ENCODE measurements at places on chromosomes 12 and 14.

- no peak overlapping the region for H3K27ac ChIP-seq
- H3K27me3 ChIP-seq, result peaks cover 2% of the 10 kb centered on the region
- no peak for DNase-seq
- no peaks in the 10 kb centered on the region for H3K4me1 ChIP-seq
- H3K36me3 ChIP-seq, result no peaks in the 10 kb centered on the region
Observed at GRCh38 chr14:100530270-100531072, 56.7 kb downstream of the BEGAIN start.

GRCh38 chr12:24246376-24246775 lies 296.9 kb upstream of the SOX5 start:
- no peaks in the 10 kb centered on the region for H3K36me3 ChIP-seq
- no peak for DNase-seq
- no peak overlapping the region for H3K4me3 ChIP-seq
- no peaks in the 10 kb centered on the region for H3K4me1 ChIP-seq

DNA sequence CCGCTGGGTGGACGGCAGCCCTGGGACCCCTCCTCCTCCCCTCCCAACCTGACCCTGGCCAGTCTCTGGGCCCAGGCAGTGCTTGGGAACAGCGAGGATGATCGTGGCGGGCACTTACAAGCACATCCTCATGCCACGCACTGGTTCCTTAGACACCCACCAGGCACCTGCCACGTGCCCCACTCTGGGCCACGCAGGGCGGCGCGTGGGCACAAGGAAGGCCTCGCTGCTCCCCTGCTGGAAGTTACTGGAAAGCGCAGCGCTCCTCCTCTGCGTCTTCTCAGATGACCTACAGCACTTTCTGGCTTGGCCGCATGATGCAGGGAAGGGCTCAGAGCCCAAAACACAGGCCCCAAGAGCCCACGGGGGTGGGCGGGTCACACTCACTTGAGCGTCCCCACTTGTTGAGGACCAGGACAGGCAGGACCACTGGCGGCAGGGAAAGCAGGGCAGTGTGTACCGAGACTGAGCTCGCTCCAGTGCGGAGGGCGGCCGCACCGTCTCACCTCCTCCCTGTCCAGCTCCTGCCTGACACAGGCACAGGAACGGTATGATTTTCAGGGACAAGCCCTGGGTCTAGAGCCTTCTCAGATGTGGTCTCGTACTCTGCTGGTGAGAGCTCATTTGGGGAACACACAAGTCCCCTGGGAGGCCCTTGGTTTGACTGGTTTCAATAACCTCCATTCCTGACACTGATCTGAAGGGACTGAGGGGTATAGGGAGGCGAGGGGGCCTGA lies 128.3 kb upstream of the EVL start:
- H3K4me3 ChIP-seq, result no peak overlapping the region
- H3K27me3 ChIP-seq, result peaks cover 5% of the 10 kb centered on the region

DNA sequence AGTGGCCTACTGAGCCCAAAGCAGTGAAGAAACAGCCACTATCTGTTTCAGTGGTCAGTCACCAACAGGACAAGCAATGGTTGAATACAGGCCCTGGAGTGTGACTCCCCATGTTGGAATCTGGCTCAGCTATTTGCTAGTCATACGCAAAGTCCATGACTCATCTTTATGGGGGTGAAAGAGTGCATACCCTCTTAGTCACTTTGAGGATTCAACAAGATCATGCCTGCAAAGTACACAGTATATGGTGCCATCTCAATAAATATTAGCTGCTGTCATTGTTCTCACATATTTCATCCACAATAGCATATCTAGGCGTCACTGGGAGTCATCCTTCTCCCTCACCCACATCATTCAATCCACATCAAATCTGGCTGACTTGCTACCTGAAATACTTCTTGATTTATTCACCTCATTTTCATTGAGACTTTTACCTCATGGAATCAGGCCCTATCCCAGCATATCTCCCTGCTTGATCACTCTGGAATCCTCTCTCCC lies 26.4 kb upstream of the STAB2 start:
- no peak overlapping the region for H3K4me3 ChIP-seq
- no peak for DNase-seq
- no peaks in the 10 kb centered on the region for H3K4me1 ChIP-seq

DNA sequence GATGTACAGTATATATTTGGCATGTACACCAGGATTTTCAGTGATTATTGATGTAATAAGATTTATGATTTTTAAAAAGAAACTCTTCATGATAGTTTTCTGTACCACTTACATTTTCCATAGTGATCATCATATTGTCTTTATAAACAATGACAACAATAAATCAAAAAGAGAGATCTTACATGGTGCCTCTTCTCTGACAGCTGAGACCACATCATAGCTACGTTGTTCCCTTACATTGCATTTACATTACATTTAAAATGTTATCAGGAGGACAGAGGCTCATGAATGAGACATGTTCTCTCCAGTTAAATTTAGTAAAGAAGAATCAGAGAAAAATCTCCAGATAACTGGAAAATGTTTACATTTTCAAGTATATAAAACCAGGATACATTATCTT lies 112.4 kb downstream of the PRKCH start:
- H3K4me3 ChIP-seq, result peak overlapping the region; percentile 36
- H3K36me3 ChIP-seq, result no peaks in the 10 kb centered on the region
- peaks cover 46% of the 10 kb centered on the region for H3K27me3 ChIP-seq
- H3K27ac ChIP-seq, result peak overlapping the region; percentile 69
- DNase-seq, result no peak
- H3K4me1 ChIP-seq, result peaks cover 98% of the 10 kb centered on the region

- no peak overlapping the region for H3K27ac ChIP-seq
- H3K36me3 ChIP-seq, result no peaks in the 10 kb centered on the region
Observed at GRCh38 chr12:128699106-128699505, 124.7 kb downstream of the SLC15A4 start.

GRCh38 chr12:3752096-3752709 lies 706 bp downstream of the CRACR2A start:
- peaks cover 73% of the 10 kb centered on the region for H3K4me1 ChIP-seq
- H3K27ac ChIP-seq, result peak overlapping the region; percentile 97
- peaks cover 10% of the 10 kb centered on the region for H3K36me3 ChIP-seq
- H3K27me3 ChIP-seq, result peaks cover 13% of the 10 kb centered on the region

DNA sequence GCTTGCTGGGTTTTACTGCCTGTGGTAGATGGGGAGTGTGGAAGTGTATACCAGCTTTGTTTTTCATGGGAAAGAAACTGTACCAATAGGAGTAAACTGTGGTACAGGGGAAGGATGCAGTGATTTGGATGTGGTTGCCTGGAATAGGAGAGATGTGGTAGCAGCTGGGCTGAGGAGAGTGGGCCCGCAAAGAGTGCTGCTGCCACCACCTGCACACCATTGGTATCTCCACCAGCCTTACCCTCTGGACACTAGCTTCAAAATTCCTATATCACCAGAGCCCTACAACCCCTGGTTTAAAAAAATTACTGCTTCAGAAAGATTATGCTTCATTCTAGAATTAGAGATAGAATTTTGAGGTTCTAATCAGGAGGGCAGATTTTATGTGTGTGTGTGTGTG lies 53.6 kb downstream of the AKAP6 start:
- peaks cover 2% of the 10 kb centered on the region for H3K27me3 ChIP-seq
- H3K4me3 ChIP-seq, result no peak overlapping the region
- H3K36me3 ChIP-seq, result no peaks in the 10 kb centered on the region
- H3K4me1 ChIP-seq, result no peaks in the 10 kb centered on the region

GRCh38 chr12:95615749-95616148 lies 64.5 kb upstream of the USP44 start:
- H3K27ac ChIP-seq, result no peak overlapping the region
- H3K4me3 ChIP-seq, result no peak overlapping the region
- no peaks in the 10 kb centered on the region for H3K36me3 ChIP-seq
